ENCODE measurements at places on chromosomes 4 and X.

DNA sequence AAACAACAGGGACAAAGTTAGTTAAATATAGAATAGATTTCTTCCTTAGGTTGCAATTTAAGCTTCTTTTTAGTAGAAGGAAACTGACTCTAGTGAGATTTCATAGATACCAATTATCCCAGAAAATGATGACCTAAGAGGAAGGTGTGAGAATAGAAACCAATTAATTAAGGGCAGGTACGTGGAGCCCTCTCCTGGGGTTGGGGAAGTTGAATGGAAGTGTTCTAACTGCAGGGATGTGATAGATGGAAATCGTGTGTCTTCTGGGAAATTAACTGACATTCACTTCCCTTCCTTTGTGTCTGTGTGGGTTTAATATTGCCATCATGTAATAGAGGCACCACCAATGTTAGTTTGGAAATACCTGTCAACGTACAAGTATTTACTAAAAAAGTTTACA lies 204.1 kb upstream of the ANK2 start:
- no peak for DNase-seq

GRCh38 chr4:71680706-71681105 lies 103.2 kb downstream of the GC start:
- no peak for DNase-seq

- no peak for DNase-seq
Measured at GRCh38 chr4:186752325-186752724, 28.7 kb upstream of the FAT1 start.

DNA sequence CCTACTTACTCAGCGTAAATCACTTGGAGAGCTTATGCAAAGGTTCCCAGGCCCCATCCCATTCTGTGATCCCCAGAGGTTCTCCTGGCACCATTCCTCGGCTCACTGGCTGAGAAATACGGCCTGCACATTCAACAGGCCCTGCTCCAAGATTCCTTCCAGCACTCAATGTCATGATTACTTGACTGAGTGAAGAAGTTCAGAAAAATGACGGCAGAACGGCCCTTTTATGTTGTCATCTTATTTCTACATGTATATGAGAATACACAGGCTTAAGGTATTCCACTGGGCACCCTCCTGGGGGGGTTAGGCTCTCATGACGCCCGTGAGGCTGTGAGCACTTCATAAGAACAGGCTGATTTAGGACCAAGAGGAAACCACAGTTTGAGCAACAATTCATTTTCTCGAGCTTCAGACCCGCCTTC lies 190.6 kb downstream of the NSUN7 start:
- DNase-seq, result peak; percentile 74

DNA sequence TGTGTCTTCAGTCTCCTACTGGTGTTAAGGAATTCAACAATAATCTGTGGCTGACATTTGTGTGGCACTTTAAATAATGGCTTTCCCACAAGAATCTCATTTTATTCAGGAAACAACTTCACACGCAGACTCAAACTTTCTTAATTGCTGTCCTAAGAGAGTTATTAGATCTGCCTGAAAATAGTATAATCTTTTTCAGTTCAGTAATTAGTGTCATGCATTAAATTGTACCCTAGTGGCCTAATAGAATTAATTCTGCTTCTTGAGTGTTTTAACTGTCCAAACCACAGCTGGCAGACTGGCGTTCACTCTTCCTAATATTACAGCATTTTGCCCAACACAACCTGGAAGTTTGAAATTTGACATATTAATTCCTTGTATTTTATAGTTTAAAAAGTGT lies 107.1 kb downstream of the GRIA2 start:
- no peak for DNase-seq

GRCh38 chrX:118847676-118848075 lies 24.1 kb downstream of the ZCCHC12 start:
- peak; percentile 51 for DNase-seq

DNA sequence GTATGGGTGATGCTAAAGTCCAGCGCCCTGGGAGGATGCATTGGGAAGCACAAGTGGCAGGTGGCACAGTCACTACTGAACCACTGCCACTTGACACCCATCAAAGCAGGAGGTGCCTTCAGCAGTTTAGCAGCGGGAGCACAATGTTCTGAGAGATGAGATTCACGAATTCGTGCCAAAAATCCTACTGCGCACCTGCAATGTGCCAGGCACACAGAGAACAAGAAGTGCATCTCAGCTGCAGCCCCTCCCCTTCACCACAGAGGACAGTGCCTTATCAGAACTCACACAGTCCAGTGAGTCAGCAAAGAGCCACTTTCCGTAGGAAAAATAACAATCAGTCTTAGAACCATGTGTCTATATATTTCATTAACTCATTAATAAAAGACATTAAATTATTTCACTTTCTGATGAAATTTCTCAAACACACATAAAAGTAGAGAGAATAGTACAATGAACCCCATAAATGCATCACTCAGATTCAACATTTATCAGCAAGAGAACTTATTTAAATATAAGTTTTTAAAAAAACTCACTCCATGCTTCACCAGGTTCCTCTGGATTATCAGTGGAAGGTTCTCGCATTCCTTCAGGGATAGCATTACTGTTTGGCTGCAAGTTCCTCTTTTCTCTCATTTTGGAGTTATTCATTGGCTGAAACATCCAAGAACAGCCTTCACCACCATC lies 47.0 kb downstream of the BEND2 start:
- no peak for DNase-seq

DNA sequence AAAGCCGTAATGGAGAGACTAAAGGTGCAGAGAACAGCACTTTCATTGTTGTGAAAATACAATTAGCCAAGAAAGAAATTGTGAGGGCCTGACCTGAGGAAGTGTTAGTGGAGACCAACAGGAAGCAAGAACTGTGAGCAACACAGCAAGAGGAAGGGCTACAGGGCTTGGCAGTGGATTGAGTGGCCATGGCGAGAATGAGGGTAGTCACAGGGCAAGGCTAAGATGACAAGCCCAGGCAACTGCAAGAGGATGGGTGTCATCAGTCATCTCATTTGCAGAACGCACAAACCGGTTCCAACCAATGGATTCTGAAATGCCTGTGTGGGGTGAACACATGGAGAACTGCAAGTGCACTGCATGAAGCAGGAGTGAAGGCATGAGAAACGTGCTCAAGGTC lies 3.6 kb downstream of the SLC10A6 start:
- no peak for DNase-seq

DNA sequence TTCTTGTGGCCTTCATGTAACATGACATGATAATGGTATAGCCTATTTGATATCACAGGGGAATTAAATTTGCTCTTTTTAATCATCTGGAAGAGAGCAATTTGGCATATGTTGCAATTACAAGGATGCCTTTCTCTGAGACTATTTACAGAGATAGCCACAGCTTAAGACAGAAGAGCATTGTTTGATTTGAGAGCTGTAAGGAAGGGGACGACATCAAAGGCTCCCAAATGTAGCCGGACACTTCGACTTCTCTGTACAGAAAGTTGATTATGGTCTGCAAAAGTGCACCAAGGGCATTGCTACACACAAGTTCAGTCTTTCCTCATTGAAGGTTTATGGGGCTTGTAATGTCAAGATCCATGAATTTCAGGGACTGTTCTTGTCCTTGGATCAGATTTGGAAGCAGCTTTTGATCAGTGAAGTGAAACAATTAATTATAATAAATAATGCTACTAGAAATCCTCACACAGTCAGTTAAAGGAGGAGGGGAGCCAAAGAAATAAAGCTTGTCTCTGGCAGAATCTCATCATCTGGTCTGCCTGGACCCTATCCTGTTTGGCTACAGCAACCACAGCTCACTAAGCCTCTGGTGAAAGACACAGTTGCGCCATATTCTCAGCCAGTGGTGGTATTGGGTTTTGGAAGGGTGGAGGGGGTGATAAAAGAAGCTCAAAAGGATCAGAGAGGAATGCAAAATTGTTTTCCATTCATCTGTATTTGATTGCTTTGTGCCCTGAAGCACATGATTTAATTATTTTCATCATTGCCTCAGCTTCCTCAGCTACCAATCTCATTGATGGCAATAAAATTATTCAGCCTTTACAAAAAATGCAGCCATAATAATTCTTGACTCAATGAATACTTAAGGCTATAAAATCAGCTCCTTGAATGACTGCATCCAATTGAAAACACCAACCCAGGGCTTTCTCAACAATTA lies 654.3 kb upstream of the LCORL start:
- DNase-seq, result no peak

- DNase-seq, result no peak
Measured at GRCh38 chr4:6658209-6658595, 17.7 kb downstream of the MRFAP1 start.

DNA sequence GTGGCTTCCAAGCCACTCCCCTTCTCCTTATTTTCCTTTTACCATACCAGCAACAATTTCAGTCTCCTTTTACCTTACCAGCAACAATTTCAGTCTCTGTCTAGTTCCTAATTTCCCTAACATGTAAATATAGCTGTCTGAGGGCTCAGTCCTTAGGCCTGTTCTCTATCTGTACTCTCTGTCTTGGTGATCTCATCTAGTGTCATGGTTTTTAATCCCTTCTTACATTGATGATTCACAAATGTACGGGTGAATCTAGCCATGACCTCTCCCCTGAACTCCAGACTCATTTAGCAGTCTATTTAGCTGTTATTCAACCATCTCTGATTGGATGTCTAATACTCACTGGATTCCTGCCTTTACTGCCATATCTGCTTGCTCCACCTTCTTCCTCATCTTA lies 7.2 kb downstream of the IL15 start:
- DNase-seq, result no peak

DNA sequence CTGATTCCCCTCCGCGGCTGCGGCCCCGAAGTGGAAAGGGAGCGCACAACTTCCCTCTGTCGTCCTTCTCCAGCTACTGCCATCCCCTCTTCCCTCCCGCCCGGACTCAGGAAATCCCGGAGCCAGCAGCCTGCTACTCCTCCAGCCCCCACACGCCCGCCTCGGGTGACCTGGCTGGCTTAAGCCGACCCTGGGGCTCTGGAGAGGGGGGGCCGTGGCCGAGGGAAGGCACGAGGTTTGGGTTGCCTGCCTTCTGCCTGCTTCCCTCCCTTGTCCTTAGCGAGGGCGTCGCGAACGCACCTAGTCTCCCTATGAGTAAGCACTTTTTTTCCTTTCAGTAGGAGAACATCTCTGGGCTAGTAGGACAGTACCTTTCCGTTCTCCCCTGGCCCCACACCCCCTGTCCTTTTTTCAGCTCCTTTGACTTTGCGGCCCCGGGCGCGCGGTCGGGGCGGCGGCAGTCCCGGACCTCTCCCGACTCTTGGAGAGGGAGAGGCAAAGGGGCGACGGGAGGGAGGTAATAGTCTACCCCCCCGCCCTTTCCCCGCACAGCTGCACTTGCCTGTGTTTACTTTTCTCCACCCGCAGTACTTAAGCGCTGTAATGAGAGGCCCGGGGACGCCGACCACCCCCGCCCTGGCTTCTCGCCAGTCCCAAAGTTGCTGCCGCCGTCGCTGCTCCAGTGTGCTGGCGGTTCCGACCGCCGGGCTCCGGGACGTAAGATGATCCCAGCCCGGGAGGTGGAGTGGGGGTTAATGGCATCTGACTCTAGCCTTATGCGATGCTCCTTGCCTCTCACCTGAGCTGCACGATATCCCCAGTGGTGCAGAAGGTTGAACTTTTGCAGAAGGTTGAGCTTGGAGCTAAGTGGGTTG lies 868 bp downstream of the PLS3 start:
- DNase-seq, result no peak

DNA sequence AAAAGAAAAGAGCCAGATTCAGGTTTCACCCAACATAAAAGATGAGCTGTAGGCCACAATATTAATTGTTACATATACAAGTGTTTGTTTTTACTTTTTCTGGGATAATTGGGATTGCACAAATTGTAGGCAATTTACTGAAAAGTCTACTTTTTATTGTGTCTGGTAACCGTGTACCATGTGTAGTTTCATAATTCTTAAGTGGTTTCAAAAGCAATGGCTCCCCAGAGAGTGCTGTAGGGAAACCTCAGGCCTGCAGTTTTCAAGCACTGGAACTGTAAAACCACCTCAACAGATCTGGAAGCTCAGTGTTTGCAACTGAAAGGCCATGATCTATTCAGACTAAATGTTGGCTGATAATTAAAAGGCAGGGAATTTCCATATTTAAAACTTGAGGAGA lies 53.9 kb upstream of the MMAA start:
- no peak for DNase-seq

DNA sequence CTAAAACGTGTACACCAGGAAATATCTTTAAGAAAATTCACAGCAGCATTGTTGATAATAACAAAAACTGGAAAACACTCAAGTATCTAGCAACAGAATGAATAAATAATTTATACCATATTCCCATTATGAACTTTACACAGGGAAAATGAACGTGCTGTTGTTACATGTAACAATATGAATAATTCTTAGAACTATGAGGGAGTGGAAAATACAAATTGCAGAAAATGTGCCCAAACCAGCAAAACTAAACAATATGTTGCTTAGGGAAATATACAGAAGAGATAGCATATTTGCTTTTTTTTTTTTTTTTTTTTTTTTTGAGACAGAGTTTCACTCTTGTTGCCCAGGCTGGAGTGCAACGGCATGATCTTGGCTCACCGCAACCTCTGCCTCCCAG lies 14.8 kb upstream of the FAT1 start:
- DNase-seq, result no peak

DNA sequence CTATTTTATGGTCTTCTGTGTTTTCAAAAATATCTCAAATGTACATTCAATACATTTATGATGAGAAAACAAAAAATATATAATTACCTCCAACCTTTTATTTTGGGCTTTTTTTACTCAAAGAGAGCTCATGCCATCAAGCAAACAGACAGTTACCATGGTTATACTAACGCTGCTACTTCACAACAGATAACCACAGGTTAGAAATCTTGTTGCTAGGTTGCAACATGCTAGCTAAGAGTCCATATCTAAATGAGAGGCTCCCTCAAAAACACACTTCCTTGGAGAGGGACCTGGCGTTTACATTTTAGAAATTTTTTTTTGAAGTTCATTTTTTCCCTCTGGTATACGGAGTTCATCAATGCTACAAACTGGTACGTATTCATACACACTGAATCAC lies 44.3 kb downstream of the TBC1D9 start:
- no peak for DNase-seq

DNA sequence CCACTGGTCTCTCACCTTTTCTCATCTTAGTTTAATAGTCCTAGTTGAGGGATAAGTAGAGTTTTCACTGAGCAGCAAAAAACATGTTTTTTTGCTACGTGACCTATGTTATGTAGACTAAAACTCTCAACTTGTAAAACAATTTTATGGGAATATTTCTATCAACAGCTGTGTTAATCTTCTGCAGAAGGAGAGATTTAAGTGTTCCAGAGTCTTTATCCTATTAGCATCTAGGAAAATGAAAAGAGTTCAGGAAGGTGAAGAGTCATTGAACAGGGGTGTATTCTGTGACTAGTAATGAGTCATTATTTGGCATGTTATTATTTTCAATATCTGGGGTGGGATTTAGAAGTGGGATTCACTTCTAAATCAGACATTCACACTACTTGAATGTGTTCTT lies 41.9 kb downstream of the RRAGB start:
- DNase-seq, result no peak

DNA sequence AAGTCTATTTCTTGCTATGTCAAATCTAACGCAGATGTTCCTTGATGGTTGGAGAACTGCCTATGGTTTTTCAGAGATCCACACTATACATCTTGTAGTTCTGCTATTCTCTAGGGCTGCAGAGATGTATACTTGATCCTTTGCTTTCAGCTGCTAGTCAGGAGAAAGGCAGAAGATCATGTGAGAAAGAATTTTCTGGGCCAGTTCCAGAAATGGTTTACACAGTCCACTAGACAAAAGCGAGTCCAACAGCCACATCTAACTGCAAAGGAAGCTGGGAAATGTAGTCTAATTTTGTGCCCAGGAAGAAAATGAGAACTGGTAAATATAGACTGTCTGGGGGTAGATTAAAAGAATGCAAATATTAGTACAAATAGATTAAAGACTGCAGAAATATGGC lies 394.3 kb upstream of the SLIT2 start:
- DNase-seq, result peak; percentile 66

GRCh38 chrX:106874075-106874474 lies 29.1 kb downstream of the RIPPLY1 start:
- DNase-seq, result no peak

Measured in hindlimb muscle (tissue), 1 donor.